ENCODE measurements at places on chromosomes 2 and 18.

- no peak for DNase-seq
Observed at GRCh38 chr18:12399231-12399630, 8.5 kb upstream of the PRELID3A start.

DNA sequence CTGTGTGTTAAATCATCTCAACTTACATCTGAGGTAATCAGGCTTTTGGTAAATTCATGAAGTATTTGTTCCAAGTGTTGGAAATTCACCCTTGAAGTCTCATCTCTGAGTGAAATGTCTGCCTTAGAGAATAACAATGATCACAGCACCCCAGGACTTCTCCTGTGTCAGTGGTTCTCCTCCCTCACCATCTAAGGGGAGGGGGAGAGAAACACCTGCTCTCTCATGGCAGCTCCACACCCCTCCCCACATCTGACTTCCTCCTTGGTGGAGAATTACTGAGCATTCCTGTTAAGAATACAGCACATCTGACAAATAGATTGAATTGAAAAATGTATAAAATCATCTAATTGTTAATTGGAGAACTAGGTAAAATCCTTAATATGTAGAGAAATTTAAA, 532.1 kb downstream of the RNF144A start:
- DNase-seq = no peak

GRCh38 chr2:4358837-4359236, 655.5 kb downstream of the DCDC2C start:
- DNase-seq = no peak

GRCh38 chr2:58553937-58554336, 312.8 kb upstream of the FANCL start:
- no peak for DNase-seq

DNA sequence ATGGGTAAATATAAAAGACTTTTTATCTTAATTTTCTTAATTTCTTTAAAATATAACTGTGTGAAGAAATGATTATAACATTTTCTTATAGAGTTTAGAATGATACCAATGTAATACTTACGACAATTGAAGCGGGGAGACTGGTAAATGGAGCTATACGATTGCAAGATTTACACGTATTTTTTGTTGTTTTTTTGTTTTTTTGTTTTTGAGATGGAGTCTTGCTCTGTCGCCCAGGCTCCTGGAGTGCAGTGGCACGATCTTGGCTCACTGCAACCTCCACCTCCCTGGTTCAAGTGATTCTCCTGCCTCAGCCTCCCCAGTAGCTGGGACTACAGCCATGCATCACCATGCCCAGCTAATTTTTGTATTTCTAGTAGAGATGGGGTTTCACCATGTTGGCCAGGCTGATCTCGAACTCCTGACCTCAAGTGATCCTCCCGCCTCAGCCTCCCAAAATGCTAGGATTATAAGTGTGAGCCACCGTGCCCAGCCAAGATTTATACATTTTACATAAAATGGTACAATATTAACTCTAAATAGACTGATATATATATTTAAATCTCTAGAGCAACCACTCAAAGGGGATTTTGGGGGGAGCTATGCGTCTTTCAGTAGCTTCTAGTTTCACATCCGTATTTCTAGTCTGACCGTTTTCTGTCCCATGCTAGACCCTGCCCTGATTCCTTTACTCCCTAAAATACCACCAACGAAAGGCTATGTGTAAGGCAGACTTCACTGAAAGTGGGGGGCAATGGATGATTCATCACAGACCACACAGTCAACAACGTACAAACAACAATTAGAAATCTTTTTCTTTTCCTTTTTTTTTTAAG, 28.2 kb upstream of the ATG16L1 start:
- no peak for DNase-seq

DNA sequence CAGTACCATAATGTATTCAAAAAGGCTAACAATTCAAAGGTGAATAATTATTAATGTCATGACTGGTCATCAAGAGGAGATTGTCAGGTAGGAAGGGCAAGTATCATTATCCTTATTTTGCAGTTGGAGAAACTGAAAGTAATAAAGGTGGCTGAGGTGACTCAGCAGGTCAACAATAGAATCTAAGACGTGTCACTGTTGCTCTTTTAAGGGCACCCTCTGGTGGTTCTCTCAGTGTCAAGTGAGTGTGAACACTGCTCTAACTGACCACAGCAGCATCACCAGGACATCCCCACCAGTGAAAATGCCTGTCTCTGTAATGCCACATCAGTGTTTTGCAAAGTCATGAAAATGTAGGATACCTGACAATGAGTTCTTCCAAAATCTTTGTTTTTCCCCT, 69.7 kb downstream of the DCC start:
- DNase-seq = no peak

DNA sequence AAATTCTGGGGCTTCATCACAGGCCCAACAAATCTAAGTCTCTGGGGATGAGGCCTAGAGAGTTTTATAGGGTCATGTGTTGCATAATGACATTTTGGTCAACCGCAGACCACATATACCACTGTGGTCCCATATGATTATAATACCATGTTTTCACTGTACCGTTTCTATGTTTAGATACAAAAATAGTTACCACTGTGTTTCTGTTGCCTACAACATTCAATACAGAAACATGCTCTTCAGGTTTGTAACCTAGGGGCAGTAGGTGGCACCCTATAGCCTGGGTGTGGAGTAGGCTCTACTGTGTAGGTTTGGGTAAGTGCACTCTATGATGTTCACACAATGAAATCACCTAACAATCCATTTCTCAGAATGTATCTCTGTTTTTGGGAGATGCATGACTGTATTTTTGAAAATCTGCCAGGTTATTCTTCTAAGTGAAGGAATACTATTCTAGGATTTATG, 485.2 kb downstream of the PTPRM start:
- DNase-seq = no peak

- DNase-seq = peak; percentile 74
Observed at GRCh38 chr18:40935423-40935822, 1019.6 kb upstream of the PIK3C3 start.

DNA sequence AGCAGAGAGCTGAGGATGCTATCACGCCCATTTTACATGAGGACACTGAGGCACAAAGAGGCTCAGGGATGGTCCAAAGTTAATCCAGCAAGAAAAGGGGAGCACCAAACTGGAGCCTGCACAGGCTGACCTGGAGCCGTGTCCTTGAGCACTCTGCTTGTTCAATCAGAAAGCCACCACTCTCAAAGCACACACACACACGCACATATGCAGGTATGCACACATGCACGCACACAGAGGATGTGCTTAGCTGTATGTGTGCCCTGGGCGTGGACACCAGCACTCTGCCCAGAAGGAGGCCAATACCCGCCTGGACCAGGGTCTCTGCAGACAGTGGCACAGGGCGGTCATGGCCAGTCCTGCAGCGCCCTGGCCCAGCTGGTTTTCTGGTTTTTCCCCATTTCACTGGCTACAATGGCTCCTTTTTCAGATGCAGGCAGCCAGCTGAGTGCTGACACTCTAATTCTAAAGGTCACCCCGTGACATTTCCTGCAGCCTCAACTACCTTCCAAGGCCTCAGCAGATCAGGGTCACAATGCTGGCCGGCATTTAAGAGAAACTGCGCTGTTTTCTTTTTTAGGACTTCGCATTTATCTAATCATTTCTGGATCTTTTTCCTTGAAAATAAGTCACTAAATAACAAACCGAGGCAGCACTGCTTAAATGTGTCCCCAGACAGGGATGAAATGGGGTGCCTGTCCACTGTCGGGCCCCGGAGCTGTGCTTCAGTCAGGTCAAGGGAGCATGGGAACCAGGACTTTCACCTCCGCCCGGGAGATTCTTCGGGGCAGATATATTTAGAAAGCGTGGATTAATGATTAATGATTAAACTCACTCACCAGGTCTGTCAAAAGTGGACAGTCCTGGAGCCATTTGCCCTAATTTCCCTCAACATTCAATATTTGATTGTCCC, 104.5 kb downstream of the HDAC4 start:
- no peak for DNase-seq

- no peak for DNase-seq
Observed at GRCh38 chr18:45980229-45980628, 13.1 kb upstream of the EPG5 start.

DNA sequence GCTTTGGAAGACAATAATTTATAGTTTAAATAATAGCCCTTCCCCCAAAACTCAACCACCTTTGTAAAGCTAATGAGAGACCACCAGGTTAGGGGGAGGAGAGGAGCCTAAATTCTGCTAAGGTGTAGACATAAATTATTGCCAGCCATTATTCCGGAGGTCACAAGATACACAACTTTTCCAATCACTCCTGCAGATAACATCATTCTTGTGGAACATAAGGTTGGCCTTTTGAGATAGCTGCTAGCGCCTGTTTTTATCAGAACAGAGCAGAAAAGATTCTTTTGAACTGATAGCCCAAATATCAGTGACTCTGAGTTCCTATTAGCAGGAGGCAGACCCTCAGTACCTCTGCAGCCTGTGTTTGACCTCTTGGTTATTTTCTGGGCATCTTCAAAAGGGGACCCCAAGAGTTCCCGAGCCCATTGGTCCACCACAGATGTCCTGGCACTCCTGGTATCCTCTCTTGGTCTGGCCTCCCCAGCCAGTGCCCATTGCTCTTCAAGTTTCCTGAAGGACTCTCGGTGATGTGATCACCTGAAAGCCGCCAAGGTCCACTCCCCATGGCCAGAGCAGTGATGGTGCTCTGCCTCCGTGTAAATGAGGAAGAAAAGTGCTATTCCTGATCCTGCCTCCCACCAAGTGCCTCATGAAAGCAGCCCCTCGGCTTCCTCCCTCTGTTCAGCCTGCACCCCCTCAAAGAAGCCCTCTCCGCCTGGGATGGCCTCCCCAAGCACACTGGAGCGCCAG, 38.5 kb upstream of the LAPTM4A start:
- DNase-seq = no peak

DNA sequence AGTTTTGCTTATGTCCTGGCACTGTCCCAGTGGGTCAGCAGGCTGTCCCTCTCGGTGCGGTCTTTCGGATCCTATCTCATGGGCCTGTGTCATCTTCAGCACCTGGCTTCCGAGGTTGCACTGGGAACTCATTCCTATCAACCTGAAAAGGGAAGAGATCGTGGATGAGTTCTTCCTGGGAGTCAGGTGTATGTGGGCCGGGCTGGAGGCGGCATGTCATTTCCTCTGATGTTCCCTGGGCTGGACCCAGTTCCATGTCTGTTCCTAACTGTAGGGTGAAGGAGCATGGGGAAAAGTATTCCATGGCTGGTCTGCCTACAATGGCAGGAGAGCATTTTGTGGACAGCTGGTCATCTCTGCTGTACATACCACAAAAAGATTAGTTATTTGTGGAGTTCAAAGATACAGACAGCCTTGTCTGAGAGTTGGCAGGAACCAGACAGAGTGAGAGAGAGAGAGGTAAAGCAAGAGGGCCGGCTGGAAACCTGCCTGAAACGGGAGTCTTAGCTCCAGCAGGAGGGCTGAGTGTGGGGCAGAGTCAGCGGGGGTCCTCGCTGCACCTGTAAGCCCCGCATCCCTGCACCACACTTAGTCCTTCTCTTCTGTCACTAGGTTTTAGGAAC, 25.2 kb downstream of the FAM228A start:
- DNase-seq = no peak

DNA sequence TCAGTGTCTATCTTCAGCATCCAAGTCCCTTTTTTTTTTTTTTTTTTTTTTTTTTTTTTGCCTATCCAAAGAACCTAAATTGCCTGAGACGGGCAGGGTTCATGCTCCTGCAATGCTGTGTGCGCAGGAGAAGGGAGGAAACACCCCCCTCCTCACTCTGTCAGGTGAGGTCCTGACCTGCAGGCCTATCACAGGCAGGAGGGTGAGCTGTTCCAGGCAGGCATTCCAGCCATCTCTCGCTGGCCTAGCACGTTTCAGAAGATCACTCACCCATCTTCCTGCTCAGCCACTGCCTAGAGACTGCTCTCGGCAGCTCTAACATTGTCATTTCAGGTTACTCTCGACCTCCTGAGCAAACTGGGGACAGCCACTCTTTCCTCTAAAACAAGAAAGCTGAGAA, 48.4 kb upstream of the LAPTM4A start:
- DNase-seq = no peak

GRCh38 chr2:172957734-172958133, 117.9 kb upstream of the MAP3K20 start:
- peak; percentile 36 for DNase-seq

DNA sequence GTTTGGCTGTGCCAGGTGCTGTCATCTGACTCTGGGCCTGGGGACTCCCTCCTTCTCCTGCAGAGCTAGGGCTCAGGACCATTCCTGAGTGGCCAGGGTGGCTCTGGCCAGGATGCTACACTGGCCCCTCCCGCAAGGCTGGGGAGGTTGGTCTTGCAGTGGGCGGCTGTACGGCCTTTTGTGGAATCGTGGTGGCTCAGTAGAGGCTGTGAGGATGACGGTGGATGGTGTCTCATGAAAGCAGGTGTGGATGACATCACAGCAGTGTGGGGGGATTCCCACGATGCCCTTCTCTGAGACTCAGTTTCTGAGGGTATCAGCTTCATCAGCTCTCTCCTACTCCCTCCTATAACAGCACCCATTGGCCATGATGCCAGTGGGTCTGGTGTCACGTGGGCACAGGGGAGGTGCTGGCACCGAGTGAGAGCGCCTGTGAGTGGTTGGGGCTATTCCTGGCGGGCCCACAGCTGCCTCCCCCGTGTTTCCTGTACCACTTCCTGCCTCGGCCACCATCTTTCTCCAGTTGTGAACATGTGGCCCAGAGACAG, 144.2 kb upstream of the HDAC4 start:
- DNase-seq = no peak

- no peak for DNase-seq
Observed at GRCh38 chr2:26725521-26725820, 32.9 kb downstream of the KCNK3 start.

DNA sequence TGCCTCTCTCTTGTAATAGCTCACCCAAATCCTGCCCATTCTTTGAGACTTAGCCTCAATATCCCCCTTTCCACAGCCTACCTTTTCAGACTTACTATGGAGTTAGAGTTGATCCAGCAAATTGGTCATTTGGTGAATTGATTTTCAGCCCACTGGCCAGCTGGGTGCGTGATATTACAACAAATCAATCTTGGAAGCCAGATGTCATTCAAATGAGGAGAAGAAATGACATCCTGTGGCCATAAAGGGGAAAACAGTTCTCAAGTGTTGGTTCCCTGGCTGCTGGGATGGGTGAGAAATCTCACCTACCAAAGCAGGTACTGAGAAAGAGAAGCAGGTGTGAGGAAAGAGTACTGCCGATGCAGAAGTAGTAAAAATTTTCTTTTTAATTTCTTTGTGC, 36.7 kb upstream of the FOXI3 start:
- no peak for DNase-seq

- DNase-seq = no peak
Observed at GRCh38 chr2:224058048-224058775, 19.1 kb upstream of the SERPINE2 start.

DNA sequence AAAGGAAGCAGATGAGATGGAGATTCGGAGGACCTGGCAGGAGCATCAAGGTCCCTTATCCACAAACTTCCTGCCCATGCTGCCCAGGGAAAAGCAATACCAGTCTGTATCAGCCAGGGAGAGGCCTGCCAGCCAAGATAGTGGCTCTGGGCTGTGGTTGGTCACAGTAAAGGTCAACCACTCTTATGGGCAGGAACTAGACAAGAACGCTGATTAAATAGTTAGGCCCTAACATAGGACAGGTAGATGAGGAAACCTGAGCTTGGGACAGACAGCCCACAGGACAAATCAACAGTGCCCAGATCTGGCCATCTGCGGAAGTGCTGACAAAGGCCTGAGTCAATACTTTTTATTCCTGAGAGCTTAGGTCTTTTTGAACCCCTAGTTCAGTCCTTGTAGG, 10.7 kb downstream of the PSTPIP2 start:
- DNase-seq = no peak

GRCh38 chr2:162318328-162319180, at the start of gene IFIH1:
Gene IFIH1 (minus strand): TSS chr2:162318684. CDS start chr2:162318307, 377 bp downstream.
- peak; percentile 98 for DNase-seq

GRCh38 chr2:135798762-135799161, 38.2 kb downstream of the LCT start:
- peak; percentile 72 for DNase-seq

All from Kasumi-1 (cell line).